AG09309 (cell line): ENCODE measurements at places on chromosomes 1 and 21.

DNA sequence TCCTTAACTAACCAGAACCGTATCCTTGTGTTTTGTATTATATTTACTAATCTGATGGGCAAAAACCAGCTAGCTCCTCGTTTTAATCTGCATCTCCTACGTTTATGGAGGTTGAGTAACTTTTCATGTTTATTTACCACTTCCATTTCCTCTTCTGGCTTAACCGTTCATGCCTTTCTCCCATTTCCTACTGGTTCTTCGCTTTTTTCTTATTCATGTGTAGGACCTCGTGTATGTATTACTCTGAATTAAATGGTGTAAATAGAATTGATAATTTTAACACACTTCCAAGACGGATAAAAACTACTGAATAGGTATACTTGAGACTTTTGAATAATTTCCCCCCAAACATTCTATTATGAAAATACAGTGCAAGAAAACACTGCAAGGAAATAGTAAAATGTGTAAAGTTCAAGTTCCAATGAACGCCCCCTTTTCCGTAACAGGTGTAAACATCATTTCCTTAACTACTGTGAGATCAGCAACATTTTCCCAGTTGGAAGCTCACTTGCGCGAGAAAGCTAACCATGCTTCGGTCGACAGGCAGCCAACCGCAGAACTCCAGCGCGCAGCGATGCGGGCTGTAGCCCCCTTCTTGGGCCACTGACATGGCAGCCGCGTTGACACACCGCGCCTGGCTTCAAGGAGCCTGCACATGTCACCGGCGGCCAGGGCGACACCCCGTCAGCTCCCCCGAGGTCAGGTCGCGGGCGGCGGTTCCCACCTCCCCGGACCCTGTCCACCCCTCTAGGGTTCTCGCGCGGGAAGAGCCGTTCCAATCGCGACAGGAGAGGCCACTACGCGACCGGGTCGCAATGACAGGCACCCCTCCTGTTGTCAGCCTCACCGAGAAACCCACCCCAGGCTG lies 816 bp downstream of the EDEM3 start:
- no peak for DNase-seq

GRCh38 chr1:160858507-160858906 lies 4.2 kb downstream of the CD244 start:
- DNase-seq: no peak

DNA sequence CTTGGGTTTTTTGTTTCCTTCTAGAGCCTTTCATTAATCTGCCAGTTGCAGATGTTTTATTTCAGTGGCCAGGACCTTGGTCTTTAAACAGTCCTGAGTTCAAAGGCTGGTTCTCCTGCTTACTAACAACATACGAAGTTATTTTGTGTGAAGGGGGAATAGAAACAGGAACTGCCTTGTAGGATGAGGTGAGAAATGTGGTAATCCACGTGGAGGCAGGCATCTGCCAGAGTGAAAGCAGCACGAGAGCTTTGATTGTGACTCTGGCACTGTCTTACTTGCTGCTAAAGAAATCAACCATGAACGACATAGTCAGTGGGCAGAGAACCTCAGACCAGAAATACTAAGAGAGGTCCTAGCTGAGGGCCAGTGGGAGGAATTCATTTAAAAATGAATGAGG lies 30.4 kb downstream of the TMEM63A start:
- DNase-seq: no peak

DNA sequence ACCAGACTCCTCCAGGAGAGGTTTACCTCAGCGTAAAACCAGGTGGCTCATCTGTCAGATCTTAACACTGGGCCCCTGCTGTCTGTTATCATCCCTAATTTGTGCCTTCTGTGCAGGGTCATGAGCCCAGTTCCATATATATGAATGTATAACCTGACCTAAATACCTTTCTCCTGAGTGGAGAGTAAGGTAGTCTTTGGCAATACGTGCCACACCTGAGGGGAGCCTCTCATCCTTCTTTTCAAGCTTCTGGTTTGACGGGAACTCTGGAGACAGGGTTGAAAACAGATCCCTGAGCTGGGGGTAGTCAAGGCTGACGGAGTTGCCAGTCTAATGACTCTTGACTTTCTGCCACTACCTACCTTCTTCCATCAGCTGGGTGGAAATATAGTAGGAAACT lies 4.1 kb downstream of the SFT2D2 start:
- DNase-seq: no peak

- peak; percentile 8 for DNase-seq
Measured at GRCh38 chr1:77170687-77171086, 48.5 kb downstream of the PIGK start.

- no peak for DNase-seq
Measured at GRCh38 chr1:160112357-160112756, 3.2 kb upstream of the ATP1A2 start.

DNA sequence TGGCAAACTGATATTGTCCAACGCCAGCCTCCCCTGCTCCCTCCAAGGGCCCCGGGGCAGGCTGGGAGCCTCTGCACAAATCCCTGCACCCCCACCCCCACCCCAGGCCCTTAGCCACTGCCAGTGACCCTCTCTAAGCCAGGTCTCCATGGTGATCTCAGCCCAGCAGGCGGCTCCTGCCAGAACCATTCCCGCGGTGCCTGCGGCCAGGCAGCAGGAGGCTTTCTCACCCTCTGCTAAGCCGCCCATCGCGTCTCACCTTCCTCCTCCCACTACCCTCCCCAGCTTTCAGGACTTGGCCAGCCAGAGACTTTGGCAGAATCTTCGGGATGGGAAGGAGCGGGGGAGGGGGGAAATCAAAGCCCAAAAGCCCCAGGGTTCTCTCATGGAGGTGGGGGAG lies 46.8 kb upstream of the WASF2 start:
- DNase-seq: peak; percentile 49

GRCh38 chr1:53896635-53897229 lies 2.7 kb downstream of the DIO1 start:
- peak; percentile 85 for DNase-seq

GRCh38 chr1:204685236-204686006 lies at the start of gene LRRN2:
Gene LRRN2 (minus strand): TSS chr1:204685738. CDS start chr1:204619992, 65,746 bp downstream.
- DNase-seq: no peak

- DNase-seq: no peak
Measured at GRCh38 chr1:125065092-125065820, 3880.5 kb downstream of the SRGAP2C start.

GRCh38 chr1:168410464-168410863 lies 129.8 kb downstream of the TBX19 start:
- DNase-seq: no peak

GRCh38 chr1:227562037-227562436 lies 1.3 kb upstream of the ZNF678 start:
- no peak for DNase-seq

DNA sequence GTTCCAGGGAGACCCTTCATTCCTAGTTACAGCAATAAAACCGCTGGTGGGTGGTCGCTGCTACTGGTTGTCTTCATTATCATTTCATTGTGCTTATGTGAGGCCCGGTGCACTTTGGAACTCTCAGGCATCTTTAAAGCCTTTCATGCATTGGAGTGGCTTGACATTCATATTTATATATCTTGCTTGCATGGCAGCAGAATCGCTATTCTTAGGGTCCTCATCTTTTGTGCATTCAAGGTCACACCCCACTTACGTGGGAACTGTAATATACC lies 110.1 kb downstream of the ZBTB18 start:
- no peak for DNase-seq

DNA sequence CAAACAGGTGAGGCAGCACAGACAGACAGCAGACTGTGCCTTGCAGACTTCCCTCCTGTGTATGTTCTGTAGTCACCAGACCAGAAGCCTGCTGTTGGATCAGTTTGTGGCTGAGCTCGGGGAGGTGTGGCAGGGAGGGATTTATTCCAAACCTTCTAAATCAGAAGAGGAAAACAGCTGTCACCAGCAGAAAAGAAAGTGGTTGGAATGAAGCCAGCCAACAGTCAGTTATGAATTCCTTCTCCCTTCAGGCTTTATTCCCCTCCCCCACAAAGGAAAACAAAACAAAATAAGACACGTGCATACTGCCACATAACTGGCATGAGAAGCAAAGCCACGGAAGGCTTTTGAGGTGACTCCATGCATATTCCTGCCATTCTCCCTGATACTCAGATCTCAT lies 19.0 kb upstream of the PIGV start:
- DNase-seq: no peak

GRCh38 chr1:24506691-24507381 lies 4.2 kb downstream of the RCAN3 start:
- no peak for DNase-seq

- DNase-seq: no peak
Measured at GRCh38 chr1:53576866-53577760, 117.9 kb downstream of the DMRTB1 start.

DNA sequence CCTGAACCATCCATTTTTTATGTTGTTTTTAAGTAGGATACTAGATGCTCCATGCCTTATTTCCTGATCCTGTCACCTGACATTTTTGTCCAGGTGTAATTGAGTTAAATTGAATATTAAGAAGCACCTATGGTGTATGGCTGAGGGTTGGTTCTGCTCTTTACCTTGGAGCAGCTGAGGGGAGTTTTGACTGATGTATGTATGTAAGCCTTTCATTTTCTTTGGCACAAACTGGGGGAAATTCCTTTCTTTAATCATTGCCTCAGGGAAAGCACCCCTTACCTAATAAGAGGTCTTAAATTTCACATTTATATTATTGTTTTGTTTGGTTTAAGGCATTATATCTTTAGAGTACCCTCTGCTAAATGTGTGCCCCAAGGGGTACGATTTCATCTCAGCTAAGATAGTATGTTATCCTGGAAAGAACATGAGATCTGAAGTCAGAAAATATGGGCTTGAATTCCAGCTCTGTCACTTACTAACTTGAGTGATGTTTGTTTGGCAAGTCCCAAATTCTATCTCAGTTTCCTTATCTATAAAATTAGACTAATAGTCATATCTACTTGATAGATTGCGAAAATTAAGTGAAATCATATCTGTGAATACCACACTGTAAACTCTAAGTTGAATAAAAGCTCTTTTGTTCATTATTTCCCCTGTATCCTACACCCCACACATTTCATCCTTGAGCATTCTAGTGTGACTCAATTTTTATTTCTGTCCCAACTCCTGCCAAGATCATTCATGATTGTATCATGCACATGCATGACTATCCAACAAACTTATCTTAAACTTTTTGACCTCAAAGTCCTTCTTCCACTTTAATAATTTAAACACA lies 57.7 kb upstream of the NUF2 start:
- DNase-seq: no peak

DNA sequence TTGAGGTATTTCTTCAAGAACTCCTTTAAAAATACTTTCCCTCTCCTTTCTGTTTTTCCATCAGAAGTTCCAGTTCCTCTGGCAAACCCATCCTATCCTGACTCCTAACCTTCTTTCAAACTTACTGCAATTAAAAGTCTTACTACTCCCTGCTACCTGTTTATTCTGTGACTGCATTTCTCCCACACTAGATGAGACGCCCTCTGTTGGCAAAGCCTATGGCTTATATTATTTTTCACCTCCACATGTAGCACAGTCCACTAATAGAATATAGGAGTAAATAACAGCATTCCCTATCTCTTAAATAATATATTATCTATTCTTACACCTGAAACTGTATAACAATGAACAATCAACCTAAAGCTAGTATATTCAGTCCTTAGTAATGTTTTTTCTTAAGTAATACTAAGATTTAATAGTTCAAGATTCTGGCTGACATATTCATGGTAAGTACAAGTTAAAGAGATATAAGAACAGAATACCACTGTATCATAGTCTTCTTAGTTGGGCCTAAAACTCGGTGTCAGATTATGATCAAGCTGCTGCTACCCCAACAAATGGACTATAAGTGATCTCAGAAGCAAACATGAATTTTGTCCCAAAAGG lies 54.8 kb downstream of the RAB3GAP2 start:
- DNase-seq: no peak

DNA sequence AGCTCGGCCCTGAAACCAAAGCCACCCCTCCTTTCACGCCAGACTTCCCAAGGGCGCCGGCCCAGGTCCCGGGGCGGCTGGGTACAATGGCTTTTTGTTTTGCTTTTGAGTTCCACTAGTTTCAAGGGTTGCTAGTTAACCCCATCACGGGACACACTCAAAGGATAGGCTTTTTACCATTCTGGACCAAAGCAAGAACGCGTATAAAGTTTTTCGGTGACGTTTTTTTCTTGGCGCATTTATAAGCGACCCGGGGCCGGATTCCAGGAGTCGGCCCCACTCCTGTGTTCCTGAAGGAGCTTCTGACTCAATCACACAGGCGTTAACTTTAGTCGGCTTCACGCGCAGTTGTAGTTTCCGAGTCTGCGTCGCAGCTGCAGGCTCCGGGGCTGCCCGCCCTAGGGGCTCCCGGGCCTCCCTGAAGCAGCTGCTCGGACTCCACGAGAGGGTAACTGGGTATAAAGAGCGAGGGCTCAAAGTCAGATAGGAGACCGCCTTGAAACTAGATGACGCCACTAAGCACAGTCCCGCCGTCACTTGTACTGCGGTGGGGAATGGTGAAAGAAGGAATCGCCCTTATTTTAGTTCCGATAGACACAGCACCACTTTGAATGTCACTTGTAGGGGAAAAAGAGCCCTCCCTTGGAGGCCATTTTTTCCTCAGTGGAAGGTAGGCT lies 707 bp upstream of the KLHL21 start:
- DNase-seq: no peak

DNA sequence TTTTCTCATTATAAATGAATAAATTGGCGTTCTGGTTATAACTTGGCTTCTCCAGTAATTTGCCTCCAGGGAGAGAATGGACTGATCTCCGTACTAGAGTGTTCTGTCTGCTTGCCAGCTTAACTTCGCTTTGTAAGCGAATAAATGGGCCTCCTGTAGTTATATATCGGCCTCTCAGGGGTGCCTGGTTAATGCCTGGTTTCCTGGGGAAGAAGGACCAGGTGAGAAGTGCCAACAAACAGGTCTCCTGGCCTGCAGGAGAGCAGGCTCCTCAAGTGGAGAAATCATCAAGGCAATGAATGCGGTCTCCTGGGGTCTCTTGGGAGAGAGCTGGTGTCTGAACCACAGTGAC lies 107.4 kb upstream of the SERBP1 start:
- DNase-seq: no peak

DNA sequence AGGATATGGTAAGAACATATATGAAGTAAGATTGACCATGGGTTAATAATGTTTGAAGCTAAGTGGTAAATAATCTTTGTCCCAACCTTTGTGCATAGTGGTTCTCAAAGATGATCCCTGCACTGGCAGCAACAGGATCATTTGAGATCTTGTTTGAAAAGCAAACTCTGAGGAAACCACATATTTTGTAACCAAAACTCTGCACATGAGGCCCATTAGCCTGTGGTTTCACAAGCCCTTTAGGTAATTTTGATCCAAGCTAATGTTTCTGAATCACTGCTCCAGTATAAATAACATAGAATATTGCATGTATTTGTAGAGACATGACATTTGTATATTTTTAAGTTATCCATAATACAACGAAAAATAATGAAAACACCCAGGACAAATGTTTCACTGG lies 147.9 kb upstream of the RGS18 start:
- no peak for DNase-seq
